NCI-H187 (cell line): ENCODE measurements at places on chromosomes 3 and 15.

DNA sequence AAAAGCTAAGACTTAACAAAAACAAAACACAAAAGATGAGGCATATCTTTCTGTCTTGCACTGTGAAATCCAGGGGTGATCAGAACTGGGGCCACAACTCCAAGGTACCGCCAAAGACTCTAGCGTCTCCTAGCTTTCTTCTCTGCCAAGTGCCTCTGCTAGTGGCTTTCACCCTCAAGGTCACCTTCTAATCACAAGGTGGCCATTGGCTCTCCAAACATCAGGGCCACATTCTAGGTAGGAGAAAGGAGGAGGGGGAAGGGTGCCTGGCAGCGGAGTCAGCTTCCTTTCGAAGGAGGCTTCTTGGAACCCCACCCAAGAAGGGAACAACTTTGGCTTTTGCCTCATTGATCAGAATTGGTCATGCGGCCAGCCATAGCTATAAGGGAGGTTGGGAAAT, 168.8 kb upstream of the SMAD3 start:
- no peak for DNase-seq

DNA sequence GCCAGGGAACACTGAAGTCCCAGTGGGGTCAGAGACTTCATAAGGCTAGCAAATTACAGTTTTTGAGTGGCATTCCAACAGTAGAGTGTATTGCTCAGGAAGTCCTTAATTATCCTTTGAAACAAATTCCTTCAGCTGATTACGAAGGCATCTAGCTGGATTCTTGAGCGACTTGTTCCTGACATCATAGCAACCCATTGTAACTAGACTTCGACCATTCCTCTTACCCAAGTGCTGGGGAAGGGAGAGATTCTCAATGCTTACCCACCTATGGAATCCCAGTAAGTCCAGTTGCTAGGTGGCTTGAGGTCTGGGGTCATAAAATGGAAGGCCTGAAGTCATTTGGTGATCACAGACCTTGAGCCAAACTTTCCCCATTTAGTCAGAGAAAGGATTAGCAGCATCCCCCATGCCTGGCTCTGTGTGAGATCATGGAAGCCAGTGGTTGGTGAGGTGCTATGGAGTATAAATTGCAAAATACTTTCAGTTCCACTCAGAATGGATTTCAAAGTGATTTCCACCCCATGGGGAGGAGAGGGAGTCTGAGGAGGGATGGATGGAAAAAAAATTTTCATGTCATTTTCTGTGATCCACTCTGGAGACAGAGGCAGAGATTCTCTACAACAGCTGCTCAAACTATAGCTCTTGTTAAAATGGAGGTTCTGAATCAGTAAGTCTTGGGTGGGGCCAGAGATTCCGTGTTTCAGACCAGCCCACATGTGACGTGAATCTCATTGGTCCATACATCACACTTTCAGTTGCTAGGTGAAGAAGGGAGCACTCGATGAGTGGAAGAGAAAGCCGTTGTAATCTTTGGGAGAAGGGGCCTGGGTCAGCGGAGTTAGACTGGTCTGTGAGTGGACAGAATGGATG, 45.7 kb downstream of the CD86 start:
- peak; percentile 18 for DNase-seq

DNA sequence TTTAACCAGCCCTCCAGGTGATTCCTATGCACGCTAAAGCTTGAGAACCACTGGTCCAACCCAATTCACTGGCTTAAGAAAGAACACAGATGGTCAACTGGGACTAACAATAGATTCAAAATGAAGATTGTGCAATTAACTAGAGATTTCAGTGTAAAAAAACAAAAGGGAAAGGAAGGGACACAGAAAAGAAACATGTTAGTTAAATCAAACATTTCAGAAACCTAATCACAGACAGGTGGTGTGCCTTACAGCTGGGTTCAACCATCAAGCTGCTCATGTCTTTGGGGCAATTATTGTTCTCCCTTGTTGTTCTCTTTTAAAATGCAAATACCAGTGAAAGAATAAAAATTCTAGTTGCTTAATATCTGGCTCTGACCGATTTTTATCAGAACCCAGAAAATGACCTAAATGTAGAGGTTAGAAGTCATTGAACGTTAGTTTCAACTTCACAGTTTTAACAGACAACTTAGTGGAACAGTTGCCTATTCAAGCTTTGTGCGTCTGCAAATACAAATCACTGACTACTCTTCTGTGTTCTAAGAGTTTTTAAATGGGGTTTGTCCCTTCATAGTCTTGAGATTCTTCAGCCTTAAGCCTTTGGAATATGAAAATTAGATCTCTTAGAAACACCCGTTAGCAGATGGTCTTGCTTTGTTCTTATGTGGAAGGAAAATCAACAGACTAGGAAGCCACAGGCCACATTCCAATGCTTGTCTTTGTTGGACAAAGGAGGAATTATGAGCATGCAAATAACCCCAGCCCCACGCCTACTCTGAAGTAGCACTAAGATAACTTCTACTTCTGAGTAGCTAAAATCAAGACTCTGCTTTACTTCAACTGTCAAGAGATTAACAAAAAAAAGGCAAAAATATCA, 223.4 kb downstream of the ATP8B4 start:
- no peak for DNase-seq

- DNase-seq = no peak
Observed at GRCh38 chr3:23288286-23288685, 85.2 kb downstream of the UBE2E2 start.

- DNase-seq = no peak
Observed at GRCh38 chr3:2198776-2199279, 100.2 kb downstream of the CNTN4 start.

GRCh38 chr3:107847791-107848190, 243.0 kb downstream of the CD47 start:
- no peak for DNase-seq

GRCh38 chr3:109023656-109024254, 70.1 kb upstream of the GUCA1C start:
- DNase-seq = no peak

- no peak for DNase-seq
Observed at GRCh38 chr3:51966486-51966885, 768 bp downstream of the PCBP4 start.
